ENCODE measurements at places on chromosomes 12 and 14. TPM values are rescaled to one million over a fixed set of nuclear protein-coding genes. Genes with fewer than 3 reads are reported as not detected.

Gene TSPAN19
- not detected for total RNA-seq

Gene LYZ
- total RNA-seq, result 13.8 TPM

Gene TCP11L2
- 43.4 TPM for total RNA-seq

Gene KLRK1
- not detected for total RNA-seq

Gene GZMB
- not detected for total RNA-seq

Gene TMEM233
- 82.6 TPM for total RNA-seq

Gene SPIC
- not detected for total RNA-seq

Gene PRDM4
- 19.6 TPM for total RNA-seq

DNA sequence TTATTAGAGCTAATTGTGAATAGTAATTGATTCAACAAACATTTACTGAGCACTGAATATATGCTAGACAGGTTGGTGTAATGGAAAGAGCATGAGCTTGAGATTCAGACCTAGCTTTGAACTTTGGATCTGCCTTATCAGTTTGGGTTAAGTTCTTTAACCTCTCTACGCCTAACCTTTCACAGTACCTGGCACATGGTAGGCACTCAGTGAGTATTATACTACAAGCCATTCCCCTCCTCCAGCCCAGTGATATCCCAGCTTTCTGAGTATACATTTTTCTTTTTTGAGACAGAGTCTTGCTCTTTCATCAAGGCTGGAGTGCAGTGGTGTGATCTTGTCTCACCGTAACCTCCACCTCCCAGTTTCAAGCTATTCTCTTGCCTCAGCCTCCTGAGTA lies 32.0 kb downstream of the FAM177A1 start:
- no peaks in the 10 kb centered on the region for H3K27me3 ChIP-seq
- no peak for DNase-seq
- H3K4me3 ChIP-seq, result no peak overlapping the region
- peaks cover 63% of the 10 kb centered on the region for H3K36me3 ChIP-seq

DNA sequence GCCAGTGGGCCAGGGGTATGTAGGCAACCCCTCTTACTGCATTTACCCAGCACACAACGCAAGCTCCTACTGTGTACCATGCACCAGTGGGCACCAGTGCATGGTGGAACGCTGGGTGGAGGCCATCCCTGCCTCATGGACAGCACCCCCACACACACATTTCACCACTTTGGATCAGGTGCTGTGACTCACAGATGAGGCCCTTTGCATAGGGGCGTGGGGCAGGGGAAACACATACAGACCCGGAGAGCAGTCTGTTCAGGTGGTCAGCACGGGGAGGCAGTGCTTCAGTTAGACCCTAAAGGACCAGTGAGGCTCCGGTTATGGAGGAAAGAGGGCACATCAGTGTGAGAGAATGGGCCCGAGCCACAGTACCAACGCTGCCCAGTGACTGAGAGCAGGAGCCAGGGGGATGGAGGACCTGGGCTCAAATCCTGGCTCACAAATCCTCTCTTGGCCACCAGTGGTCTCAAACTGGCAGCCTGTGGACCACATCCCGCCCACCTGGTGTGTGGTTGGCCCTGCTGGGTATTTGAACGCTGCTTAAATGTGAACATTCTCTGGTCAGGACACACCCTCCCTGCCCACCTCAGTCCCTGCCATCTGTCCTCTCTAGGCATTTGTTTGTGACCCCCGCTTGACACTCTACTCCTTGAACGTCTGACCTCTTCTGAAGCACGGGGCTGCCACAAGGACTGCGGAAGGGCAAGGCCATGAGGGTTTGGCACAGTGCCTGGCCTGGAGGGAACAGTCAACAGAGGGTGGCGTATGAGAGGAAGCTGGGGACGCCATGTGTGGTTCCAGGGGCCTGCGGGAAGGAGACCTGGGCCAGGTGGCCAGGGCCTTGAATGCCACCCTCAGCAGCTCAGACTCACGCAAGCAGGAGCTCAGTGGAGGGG lies 46.7 kb downstream of the FAM222A start:
- no peaks in the 10 kb centered on the region for H3K36me3 ChIP-seq
- no peaks in the 10 kb centered on the region for H3K27me3 ChIP-seq
- no peak overlapping the region for H3K4me3 ChIP-seq
- DNase-seq, result no peak
- no peaks in the 10 kb centered on the region for H3K4me1 ChIP-seq

DNA sequence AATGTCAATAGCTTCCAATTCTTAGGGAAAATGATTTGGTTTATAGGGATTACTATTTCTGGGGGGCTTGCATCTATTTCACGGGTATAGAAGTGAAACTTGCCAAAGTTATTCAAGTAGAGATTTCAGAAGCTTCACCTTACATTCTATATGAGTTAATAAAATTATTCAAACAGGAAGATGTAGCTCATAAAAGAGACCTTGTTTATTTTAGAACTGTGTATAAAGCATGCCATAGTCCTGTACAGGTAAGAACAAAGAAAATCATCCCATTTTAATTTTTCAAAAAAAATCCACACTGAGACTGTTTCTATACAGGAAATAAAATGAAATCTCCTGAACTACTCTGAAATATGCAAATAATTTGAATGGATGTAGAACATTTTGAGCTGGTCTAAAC lies 834.7 kb downstream of the TRHDE start:
- no peaks in the 10 kb centered on the region for H3K4me1 ChIP-seq
- DNase-seq, result no peak
- no peaks in the 10 kb centered on the region for H3K27me3 ChIP-seq

GRCh38 chr12:45285717-45286116 lies 69.8 kb downstream of the ANO6 start:
- H3K4me3 ChIP-seq, result no peak overlapping the region
- H3K27ac ChIP-seq, result peak overlapping the region; percentile 44
- DNase-seq, result no peak
- peaks cover 24% of the 10 kb centered on the region for H3K4me1 ChIP-seq
- no peaks in the 10 kb centered on the region for H3K27me3 ChIP-seq

DNA sequence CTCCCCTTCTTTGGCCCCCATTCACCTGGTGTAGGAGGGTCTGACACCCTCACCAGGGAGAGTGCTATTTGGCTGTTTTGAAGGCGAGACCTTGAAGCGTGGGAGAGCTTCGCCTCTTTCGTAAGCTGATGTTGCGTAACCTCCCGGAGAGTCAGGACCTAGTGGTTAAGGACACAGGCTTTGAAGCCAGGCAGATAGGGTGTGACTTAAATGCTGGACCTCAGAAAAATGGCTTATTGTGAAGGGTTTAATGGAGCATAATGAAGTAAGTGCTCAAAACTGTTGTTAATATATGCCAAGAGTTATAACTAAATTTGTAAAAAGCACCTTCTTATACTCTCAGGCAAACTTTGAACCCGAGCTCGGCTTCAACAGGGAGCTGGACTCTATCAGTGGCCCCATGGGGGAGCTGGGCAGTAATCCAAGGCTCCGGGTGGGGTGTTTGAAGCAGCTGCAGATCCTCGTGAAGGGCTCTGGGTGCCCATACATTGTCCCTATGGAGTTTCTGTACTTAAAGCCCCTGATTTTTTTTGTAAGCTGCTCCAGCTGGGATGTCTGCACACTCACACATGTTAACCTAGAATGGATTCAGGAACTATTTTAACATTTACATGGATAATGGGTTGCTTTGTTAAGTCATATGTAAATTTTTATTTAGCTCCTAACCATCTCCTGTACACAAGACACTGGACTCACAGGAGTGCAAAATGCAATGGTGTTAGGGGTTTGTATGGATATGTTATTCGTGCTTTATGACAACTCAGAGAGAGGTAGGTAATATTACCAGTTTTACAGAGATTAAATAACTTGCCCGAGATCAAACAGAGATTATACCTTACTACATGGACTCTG lies 26.0 kb downstream of the PPFIBP1 start:
- H3K27ac ChIP-seq, result peak overlapping the region; percentile 68
- H3K4me3 ChIP-seq, result no peak overlapping the region
- H3K27me3 ChIP-seq, result no peaks in the 10 kb centered on the region
- H3K36me3 ChIP-seq, result no peaks in the 10 kb centered on the region
- peaks cover 80% of the 10 kb centered on the region for H3K4me1 ChIP-seq
- DNase-seq, result peak; percentile 90

- no peaks in the 10 kb centered on the region for H3K4me1 ChIP-seq
- no peak overlapping the region for H3K27ac ChIP-seq
These were observed 268.7 kb downstream of the TTC6 start for GRCh38 chr14:37864128-37864527.

DNA sequence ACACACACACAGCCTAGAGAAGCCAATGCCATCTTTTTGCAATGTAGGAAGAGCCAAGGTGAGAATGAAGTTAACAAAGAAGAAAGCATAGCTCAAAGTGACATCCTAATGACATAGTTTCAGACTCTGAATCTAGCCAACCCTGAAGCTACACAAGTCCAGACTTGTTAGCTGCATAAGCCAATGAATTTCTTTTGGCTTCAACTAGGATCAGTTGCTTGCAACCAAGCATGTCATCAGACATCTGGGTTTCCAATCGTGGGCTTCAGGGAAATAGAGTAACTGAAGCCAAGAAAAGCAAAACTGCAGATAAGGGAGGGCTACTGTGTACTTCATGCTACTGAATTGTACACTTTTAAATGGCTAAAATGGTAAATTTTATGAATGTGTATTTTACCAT lies 4.4 kb upstream of the GPHN start:
- no peak overlapping the region for H3K27ac ChIP-seq
- H3K4me1 ChIP-seq, result peaks cover 8% of the 10 kb centered on the region
- no peaks in the 10 kb centered on the region for H3K27me3 ChIP-seq
- H3K36me3 ChIP-seq, result no peaks in the 10 kb centered on the region

DNA sequence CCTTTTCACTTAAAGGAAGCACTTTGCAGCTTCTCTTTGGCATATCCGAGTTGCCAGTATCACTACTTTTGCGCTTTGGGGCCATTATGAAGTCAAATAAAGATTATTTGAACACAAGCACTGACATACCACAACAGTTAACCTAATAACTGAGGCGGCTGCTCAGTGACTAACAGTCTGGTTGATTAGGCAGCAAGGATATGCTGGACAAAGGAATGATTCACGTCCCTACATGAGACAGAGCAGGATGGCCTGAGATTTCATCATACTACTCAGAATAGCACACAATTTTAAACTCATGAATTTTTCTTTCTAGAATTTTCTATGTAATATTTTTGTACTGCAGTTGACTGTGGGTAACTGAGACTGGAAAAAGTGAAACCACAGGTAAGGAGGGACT lies 56.9 kb upstream of the E2F7 start:
- H3K4me3 ChIP-seq, result no peak overlapping the region
- H3K36me3 ChIP-seq, result no peaks in the 10 kb centered on the region
- no peaks in the 10 kb centered on the region for H3K27me3 ChIP-seq
- H3K4me1 ChIP-seq, result no peaks in the 10 kb centered on the region
- DNase-seq, result no peak
- H3K27ac ChIP-seq, result no peak overlapping the region

DNA sequence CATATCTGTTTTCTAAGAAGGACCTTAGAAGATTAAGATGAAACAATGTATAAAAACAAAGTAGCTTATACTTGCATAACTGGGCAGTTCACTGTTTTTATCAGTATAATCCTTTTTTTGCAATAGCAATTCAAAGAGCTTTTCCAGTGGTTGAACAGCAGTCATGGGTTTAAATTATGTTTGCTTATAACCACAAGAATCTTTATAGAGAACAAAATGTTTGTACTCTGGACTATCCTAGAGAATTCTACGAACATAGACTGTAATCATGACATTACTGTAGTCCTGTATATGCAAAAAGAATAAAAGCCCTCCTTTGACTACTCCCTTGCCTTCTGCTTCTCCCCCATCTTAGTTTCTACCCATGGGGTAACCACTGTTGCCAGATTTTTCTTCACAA lies 5.7 kb downstream of the FAM177A1 start:
- H3K4me1 ChIP-seq, result peaks cover 38% of the 10 kb centered on the region
- H3K4me3 ChIP-seq, result no peak overlapping the region
- no peak for DNase-seq

GRCh38 chr14:101350021-101350420 lies 211.3 kb upstream of the DIO3 start:
- no peaks in the 10 kb centered on the region for H3K27me3 ChIP-seq
- H3K4me1 ChIP-seq, result no peaks in the 10 kb centered on the region
- H3K4me3 ChIP-seq, result no peak overlapping the region

DNA sequence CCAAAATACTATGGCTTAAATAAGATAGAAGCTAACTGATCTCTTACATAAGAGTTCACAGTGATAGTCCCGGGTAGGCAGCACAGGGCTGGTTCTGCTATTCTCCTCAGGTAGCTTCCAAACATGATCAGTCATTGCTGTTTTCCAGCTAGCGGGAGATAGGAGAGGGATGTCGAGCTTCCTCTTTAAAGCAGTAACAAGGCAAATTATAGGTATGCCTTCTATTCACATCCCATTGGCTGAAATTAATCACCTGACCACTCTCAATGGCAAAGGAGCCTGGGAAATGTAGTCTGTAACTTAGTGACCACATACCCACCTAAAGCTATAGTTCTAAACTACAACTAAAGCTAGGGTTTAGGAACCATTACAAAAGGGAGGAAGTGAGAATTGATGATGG lies 34.5 kb upstream of the VRK1 start:
- no peak overlapping the region for H3K4me3 ChIP-seq
- H3K27me3 ChIP-seq, result no peaks in the 10 kb centered on the region
- DNase-seq, result no peak
- H3K27ac ChIP-seq, result no peak overlapping the region

GRCh38 chr12:108635997-108636808 lies 2.5 kb upstream of the SELPLG start:
- no peak overlapping the region for H3K4me3 ChIP-seq
- DNase-seq, result no peak
- H3K27me3 ChIP-seq, result no peaks in the 10 kb centered on the region
- H3K36me3 ChIP-seq, result no peaks in the 10 kb centered on the region
- peaks cover 12% of the 10 kb centered on the region for H3K4me1 ChIP-seq

DNA sequence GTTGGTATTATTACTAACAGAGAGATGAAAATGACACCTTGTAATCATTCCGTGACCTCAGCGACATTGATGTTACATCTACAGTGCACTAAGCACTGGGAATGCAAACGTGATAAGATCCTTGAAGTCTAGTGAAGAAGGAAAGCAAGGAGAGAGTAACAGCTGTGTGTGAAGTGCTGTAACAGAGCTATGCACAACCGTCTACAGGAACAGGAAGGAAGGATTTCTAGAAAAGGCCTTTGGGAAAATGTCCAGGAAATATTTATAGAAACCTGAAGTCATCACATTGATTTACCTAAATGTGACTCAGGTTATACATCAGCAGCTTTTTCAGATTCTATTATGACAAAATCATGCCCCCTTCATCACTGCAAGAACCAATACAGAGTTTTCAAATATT lies 304.2 kb upstream of the AMIGO2 start:
- H3K4me3 ChIP-seq, result no peak overlapping the region
- no peak for DNase-seq
- H3K27ac ChIP-seq, result no peak overlapping the region
- no peaks in the 10 kb centered on the region for H3K27me3 ChIP-seq
- no peaks in the 10 kb centered on the region for H3K4me1 ChIP-seq
- no peaks in the 10 kb centered on the region for H3K36me3 ChIP-seq

Data from gastrocnemius medialis (tissue), 4 donors.